ENCODE measurements at places on chromosomes 2 and 18.
A peak's percentile ranks its signal among the peaks of the same experiment; 100 is the strongest.

GRCh38 chr2:128178650-128179460, 87.9 kb downstream of the UGGT1 start:
- peak; percentile 73 for DNase-seq

- DNase-seq, result no peak
Observed at GRCh38 chr2:199710551-199710950, 140.4 kb downstream of the FTCDNL1 start.

DNA sequence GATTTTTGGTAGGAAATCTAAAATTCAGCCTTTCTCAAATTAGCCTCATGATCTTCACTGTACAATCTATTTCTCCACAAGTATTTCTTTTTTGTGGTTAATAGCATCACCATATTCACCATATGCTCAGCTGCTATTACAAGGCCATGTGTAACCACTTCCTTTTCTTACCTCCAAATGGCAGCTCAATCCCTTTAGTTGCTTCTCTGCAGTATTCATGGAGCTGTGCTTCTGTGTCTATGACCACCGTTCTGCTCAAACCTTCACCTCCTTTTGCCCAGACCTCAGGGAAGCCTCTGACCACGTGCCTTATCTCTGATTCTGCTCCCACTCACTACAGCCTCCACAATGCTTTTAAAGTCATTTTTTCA, 126.7 kb upstream of the TMEM200C start:
- DNase-seq, result no peak

GRCh38 chr2:192029089-192029488, 165.6 kb downstream of the TMEFF2 start:
- no peak for DNase-seq

GRCh38 chr2:28393114-28393836, 617 bp downstream of the FOSL2 start:
- peak; percentile 53 for DNase-seq

GRCh38 chr2:241154915-241155314, 4.6 kb downstream of the PPP1R7 start:
- DNase-seq, result no peak

DNA sequence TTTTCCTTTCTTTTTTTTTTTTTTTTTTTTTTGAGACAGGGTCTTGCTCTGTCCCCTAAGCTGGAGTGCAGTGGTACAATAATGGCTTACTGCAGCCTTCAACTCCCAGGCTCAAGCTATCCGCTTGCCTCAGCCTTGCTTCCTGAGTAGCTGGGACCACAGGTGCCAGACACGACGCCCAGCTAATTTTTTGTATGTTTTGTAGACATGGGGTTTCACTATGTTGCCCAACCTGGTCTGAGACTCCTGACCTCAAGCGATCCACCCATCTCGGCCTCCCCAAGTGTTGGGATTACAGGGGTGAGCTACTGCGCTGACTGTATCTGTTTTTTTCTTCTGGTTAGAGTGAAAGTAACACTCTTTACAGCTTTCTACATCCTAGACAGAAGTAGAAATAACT, 240.3 kb upstream of the FBXO11 start:
- no peak for DNase-seq

DNA sequence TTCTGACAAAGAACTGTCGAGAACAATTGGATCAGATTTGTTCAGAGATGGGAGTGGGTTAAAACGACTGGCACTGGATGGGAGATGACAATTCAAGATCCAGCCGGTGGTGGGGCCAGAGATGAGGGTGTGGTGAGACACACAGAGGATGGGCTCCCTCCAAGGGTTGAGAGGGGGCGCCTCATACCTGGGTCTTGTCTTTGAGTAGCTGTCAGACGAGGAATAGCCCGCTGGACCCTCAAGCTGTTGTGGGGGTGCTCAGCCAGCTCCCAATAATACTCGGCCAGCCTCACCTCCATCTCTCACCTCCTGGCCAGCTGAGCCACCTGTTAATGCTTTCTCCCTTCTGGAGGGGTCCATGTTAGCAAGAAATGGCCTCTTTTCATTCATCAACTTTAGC, 14.0 kb downstream of the INPP5D start:
- DNase-seq, result no peak

DNA sequence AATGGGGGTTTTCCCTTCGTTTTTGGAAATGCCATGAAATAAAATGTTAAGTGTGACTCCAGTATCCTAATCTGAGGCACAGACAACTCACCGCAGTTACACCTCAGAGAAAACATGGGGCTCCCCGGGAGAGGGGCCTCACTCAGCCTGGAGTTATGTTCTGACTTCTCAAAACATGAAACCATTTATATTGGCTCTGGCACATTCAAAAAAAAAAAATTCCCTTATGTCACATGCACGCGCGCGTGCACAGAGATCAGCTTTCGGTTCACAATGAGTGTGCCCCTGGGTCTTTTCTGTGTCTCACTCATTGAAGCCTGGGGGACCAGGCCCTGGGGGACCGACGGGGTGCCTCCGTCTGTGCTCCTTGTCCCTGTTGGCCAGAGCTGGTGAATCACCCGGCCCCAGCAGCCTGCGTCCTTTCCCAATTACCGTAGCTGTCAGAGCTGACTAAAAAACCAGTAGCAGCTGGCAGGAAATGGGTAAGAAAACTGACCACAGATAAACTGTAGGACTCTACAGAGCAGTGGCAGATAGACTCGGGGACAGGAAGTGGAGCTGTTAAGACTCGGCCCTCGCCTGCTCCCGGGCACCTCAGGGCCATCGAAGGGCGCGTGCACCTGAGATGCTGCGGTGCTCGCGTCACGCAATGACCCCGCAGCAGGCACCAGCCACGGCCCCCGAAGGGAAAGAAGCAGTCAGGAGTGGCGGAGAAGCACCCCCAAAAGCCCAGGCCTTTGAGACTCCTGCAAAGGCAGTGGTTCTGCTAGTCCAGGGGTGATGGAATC, 138.3 kb upstream of the ID2 start:
- DNase-seq, result peak; percentile 65

- no peak for DNase-seq
Observed at GRCh38 chr18:58638441-58638840, 9.6 kb upstream of the ALPK2 start.

DNA sequence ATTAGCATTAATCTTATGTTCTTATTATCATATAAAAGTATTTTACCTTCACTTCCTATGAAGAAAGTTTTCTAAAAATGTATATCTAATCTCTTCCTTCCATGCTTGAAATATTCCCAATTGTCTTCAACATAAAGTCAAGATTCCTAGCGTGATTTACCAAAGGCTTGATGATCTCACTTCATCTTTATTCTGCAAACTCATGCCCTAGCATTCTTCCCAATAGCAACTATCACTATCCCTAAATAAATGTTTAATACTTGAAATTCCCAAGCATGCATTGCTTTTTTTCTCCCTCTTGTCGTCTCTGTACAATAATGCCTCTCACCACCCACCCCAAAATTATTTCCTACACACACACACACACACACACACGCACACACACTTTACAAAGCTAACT, 125.8 kb downstream of the VWC2L start:
- no peak for DNase-seq

GRCh38 chr2:48548840-48549239, 18.9 kb downstream of the STON1 start:
- no peak for DNase-seq

- no peak for DNase-seq
Observed at GRCh38 chr2:75238670-75239330, 39.5 kb upstream of the TACR1 start.

GRCh38 chr2:26161926-26162325, 11.0 kb upstream of the GAREM2 start:
- DNase-seq, result no peak

DNA sequence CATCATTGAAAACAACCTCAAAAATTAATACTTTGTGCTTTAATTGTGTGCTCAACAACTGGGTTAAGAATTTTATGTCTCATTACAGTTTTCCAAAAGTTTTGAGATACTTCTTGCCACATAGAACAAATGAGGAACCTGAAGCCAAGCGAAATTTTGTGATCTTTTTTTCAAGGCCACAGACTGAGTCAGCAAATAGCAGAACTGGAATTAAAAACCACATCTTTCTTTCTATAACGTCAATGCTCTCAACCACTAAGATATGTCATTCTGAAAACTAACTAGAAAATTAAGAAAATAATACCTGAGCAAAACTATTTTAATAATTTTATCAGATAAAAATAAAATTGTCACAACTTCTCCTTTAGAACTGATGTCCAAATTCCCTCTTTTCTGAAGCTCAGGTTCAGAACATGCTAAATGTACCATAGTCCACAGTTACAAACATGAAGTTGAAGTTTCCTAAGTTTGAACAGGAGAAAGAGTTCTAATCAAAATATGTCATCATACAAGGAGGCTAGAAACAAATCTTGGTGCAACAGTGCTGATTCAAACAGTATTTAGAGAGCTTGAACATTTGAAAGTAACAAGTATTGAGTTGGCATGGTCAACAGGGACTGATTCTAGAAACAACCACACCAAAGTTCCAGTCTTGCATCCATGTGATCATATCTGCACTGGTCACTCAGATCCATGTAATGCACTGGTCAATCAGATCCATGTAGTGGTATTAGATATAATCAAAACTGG, 27.6 kb upstream of the CALCRL start:
- DNase-seq, result no peak

DNA sequence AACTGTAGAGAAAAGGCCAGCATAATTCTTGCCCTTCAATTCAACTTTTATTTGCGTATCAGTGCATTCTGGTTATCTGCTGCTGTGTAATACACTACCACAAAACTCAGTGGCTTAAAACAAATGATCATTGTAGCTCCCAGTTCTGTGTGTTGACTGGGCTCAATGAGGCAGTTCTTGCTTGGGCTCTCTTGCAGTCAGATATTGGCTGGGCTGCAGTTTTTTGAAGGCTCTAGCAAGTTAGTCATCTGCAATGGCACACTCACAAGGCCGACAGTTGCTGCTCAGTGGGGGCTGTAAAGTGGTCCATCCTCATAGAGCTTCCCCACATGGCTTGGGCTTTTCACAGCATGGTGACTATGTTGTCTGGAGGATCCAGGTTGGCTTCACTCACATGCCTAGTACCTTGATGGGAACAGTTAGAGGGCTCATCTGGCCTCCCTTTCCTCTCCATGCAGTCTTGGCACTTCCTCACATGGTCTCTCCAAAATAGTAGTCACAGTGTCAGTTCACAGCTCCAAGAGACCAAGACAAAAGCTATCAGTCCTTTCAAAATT, 110.6 kb upstream of the TNP1 start:
- no peak for DNase-seq

DNA sequence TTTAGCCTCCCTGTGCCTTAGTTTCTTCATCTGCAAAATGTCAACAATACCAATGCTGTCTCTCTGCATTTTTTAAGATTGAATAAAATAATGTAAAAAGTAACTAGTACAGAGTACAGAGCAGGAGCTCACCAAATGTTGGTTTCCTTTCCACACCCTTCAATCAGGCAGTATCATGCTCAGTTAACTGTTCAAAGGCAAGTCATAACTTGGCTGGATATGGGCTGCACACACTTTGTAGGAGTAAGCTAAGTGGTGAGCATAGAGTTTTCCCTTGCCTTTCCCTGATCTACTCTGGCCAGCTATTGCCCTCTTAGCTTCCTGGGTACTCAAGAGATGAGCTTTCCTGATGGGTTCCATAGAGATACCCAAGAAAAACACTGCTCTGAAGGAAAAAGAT, 77.9 kb downstream of the CYBRD1 start:
- DNase-seq, result no peak

DNA sequence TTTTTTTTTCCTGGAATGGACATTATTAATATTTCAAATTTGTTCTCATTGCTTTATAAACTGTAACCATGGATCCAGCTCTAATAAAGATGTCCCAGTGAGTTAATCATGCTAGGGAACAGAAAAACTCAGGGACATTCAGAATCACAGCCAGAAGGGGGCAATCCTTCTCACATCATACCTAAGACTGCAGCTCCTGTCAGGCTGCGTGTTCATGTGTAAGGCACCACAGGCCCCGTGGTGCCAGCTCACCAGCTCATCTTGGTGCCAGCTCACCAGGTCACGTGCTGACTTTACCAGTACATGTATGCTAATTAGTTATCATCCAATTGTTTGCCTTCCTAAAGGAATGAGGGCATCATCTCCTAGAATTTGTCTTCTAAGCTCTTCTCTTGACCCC, 84.7 kb upstream of the NEDD4L start:
- peak; percentile 24 for DNase-seq

DNA sequence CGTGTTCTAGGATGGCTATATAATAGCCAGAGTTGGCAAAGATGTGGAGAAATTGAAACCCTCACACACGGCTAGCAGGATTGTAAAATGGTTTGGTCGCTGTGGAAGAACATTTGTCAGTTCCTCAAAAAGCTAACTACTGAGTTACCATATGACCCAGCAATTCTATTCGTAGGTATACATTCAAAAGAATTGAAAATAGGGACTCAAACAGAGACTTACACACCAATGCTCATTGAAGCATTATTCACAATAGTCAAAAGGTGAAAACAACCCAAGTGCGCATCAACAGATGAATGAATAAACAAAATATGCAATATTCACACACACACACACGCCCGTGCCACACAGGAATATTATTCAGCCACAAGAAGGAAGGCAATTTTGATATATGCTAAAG, 98.7 kb downstream of the PLA2R1 start:
- no peak for DNase-seq
